ENCODE measurements at places on chromosomes 3 and 15. TPM values are rescaled to one million over a fixed set of nuclear protein-coding genes. Genes with fewer than 3 reads are reported as not detected.

MAPKBP1 gene
- 26.1 TPM for total RNA-seq

TNFSF10 gene
- total RNA-seq, result 40.2 TPM

NR1I2 gene
- not detected for total RNA-seq

RTF1 gene
- 21.4 TPM for total RNA-seq

GHSR gene
- not detected for total RNA-seq

STXBP5L gene
- total RNA-seq, result not detected

SLC9A9 gene
- 14.6 TPM for total RNA-seq

DNA sequence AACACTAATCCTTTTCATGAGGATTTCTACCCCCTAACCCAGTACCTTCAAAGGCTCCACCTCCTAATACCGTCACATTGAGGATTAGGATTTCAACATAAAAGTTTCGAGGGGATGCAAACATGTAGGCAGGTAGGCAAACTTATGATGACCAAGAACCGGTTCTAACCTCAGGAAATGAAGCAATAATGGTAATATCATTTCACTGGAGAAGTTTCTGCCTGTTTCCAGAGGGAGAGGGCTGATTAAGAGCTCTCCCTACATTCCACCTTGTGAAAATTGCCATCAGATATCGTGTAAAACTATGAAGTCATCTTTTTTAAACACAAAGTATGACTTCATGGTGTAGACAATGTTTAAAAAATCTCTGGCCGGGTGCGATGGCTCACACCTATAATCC is 31.6 kb downstream of the NKIRAS1 start:
- ATAC-seq, result peak; percentile 34

DNA sequence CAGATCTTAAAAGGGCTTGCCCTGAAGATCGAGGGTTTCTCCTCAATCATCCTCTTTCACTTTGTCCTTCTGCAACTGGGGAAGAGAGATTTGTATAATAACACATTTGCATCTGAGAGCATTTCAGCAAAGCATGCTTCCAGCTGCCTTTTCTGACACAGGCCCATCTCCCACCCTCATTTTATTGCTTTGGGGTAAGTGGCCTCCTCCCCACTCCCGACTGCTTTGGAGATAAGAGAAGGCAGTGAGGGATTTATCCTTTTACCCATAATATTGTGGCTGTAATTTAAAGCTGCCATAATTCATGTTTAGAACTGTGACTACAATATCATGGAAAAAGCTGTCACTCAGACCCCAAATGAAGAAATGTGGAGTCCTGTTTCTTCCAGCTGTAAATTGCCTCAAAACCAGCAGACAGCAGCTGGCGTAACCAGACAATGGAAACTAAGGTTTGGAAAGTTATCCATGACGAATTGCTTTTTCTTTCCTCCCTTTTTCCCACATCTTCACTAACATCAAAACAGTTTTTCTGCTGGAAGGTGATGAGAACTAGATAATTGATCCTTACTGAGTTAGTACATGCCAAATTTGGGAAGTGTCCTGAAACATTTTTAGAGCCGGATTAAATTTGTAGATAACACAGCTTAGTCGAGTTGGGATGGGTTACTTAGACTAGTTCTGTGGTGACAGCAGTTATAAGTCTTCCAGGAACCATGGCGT is 104.2 kb upstream of the PFN2 start:
- ATAC-seq, result no peak

- ATAC-seq, result peak; percentile 55
Measured at GRCh38 chr15:100537331-100537730, 8.6 kb upstream of the CERS3 start.

- no peak for ATAC-seq
Measured at GRCh38 chr3:185328324-185329004, 34.5 kb upstream of the MAP3K13 start.

DNA sequence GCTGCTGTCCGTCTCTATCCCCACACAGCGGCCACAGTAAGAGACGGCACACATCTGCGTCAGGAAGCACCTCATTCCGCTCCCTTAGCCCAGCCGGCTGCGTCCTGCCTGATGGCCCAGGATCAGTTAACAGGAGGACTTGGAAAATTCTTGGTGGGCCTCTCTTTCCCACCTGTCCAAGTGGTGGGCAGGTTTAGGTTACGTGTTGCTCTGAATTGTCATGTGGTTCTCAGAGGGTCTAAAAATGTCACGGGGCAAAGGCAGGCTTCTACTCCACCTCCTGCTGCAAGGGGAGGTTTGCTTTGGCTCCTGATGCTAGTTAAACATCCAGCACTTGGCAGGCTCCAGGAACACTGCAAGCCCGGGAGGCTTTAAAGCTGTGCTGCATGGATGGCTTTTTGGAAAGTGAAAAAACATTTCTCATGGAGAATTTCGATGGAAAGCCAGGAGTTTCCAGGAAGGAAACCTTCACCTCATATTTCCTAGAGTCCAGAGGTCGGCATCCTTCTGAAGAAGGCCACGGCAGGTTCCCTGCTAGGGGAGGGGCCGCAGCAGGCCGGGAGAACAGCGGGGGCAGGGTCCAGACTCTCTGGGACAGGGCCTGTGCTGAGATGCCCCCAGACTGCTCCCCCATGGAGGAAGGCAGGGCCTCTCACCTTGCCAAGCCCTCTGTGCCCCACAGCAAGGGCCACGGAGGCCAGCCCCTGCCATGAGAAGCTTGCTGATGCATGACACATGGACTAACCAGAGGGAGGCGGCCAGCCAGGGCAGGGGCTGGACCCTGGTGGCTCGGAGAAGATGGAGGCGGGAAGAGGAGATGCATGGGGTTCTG is 10.8 kb downstream of the CTSH start:
- no peak for ATAC-seq

DNA sequence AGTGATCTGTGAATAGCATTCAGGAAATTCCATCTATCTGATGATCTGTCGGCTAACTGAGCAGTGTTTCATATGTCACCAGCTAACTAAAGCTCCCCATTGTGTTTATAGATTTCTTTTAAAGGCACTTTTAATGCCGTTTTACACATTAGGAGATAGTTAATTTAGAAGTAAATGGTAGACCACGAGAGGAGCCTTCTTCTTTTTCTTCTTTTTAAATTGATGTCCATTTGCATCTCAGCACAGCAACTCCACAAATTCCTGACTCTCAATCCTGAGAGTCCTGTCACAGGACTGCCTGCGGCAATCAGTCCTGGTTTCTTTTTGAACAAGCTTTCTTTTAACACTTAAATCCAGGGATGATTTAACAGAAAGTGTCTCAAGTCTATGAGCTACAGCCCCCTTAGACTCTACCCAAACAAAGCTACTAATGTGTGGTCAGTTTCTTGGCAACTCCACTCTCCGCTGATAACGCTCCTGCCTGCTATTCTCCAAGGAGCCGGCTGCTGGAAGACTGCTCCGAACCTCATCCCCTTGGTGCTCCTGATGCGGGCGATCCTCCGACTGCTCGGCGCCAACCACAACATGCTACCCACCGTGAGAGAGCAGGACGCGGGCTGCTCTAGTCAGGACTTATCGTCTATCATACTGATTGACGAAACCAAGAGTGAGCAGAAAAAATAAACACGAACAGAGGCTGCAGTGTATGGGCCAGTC is 421.4 kb downstream of the MECOM start:
- no peak for ATAC-seq

- no peak for ATAC-seq
Measured at GRCh38 chr15:86014016-86014415, 65.7 kb upstream of the AGBL1 start.

DNA sequence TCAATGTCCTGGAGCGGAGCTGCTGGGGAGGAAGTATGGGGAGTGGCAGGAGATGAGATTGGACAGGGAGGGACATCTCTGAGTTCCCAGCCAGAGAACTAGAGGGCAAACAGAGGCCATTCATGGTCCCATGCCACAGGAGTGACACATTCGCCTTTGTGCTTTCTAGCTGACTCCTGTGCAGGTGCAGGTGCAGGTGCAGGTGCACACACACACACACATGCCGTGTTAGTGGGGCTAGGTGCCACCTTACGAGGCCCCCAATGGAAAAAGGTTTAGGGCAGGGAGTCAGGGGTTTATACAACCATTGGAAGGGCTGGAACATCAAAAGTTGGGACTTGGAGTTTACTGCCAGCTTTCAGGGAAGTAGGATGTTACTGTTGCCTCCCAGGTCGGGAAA is 52.0 kb downstream of the TPRA1 start:
- no peak for ATAC-seq

GRCh38 chr3:137035631-137036030 is 77.8 kb downstream of the IL20RB start:
- ATAC-seq, result peak; percentile 40

- ATAC-seq, result no peak
Measured at GRCh38 chr15:70687482-70687881, 75.9 kb downstream of the UACA start.

- ATAC-seq, result no peak
Measured at GRCh38 chr3:2968475-2968874, 141.7 kb downstream of the IL5RA start.

DNA sequence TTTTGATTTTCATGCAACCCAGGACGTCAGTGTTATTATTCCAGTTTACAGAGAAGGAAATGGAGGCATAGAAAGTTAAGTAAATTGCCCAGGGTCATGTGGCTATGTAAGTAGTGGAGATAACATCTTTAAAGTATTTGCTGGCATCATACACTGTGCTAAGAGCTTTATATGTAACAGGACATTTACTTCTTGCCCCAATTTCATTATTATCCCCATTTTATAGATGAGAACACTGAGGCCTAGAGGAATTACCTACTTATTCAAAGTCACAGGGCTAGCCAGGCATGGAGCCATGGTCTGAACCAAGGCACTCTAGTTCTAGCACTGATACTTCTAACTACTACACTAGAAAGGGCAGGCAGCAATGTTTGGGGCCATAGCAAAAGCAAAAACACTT is 107.3 kb upstream of the ANKRD28 start:
- no peak for ATAC-seq

DNA sequence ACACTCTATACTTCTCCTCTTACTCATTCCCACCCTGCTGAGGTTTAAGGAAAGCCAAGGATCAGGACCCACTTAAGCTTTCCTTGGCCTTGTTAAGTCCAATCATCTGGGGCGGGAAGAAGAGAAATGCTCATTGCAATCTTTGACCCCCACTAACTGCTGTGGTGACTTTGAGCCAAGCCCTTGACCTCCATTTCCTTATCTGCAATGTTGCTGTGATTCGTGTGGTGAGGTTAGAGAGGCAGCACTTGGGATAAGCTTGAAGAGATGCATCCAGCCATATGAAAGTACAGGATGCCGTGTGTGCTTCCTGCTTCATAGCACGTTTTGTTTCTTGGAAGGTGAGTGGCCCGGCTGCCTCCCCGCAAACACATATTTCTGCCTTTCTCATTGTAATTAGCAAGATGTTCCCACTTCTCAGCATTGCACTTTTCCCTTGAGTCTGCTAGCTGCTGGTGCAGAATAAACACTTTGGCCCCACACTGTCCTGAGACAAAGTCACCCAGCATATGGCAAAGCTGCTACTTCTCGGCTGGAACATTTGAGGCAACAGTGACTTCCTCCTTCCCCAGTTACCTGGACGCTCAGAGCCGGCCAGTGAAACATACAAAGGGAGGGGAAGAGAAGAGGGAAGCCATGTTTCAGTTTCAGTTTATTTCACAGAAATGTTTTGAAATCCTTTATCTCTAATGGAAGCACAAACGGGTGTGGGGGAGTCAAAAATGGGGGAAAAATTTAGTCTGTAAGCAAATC is 10.5 kb upstream of the NUDT16 start:
- no peak for ATAC-seq

DNA sequence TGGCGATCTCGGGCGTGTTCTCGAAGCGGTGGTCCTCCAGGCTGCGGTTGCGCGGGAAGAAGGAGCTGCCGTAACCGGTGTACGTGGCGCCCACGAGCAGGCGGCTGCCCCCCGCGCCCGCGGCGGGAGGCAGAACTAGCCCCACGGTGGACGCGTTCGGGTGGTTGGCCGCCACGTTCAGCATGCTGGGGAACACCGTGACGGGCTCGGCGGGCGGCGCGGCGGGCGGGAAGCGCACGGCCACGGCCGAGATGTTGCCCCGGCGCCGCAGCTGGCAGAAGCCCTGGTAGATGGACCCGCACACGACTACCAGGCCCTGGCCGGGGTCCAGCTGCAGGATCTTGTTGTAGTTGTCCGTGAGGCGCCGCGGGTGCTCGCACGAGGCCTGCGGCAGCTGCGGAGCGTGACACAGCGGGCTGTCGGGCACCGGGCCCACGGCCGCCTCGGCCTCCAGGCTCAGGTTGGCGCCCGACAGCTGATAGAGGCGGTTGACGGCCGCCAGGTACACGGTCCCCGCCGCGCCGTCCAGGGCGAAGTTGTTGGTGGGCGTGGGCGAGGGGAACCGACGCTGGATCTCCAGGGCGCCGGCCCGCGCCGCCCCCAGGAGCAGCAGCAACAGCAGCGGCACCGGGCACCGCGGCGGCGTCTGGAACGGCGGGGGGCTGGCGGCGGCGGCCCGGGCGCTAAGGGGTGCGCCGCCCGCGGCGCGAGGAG is 397 bp downstream of the PLXND1 start:
- ATAC-seq, result peak; percentile 2

- no peak for ATAC-seq
Measured at GRCh38 chr3:41690766-41691563, 270.9 kb downstream of the ULK4 start.

GRCh38 chr15:27671819-27672437 is 427.2 kb downstream of the OCA2 start:
- ATAC-seq, result no peak

- no peak for ATAC-seq
Measured at GRCh38 chr3:118945834-118946233, 88.8 kb downstream of the IGSF11 start.

GRCh38 chr15:78422571-78423340 is 15.3 kb upstream of the IREB2 start:
- ATAC-seq, result peak; percentile 79

DNA sequence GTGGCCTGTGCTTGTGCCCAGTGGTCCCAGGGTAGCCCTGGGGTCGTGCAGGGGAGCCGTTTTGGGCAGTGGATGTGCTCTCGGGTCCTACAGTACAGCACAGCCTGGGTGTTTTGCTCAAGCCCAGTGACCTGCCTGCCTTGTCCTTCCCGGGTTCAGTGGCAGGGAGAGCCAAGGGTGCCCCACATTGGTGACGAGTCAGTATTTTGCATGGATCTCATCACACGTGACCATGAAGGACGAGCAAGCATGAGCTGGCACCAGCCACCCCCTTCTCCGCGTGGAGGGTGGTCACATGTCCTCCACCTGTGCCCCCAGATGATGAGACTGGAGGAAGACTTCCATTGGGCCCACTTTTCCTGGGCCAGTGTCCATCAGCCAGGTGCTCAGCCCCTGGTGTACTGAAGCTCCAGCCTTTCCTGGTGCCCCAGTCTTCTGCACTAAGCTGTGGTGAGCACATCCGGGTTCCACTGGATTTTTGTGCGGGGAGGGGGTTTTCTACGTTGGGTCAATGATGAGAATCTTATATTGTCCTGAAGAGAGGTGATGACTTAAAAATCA is 197.5 kb downstream of the UBE3A start:
- ATAC-seq, result no peak

GRCh38 chr3:159805411-159805772 is 183.2 kb upstream of the IL12A start:
- ATAC-seq, result no peak

DNA sequence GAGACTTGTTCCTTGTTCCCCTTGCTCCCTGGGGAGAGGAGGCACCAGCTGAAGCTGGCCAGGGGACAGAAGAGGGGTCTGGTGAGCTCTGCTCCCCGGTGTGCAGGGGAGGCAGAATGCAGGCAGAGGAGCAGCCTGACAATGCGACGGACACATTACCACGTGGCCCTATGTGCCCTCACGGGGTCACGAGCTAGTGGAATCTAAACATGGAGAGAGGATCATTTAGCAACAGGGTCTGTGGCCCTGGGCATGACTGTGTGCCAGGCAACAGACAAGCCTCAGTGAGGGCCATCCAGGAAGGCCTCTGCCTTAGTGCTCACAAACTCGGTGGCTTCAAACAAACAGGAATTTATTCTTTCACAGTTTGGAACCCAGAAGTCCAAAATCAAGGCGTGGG is 8.5 kb upstream of the MUC4 start:
- ATAC-seq, result no peak

Data from esophagus mucosa (tissue), 1 donor.